Gastroesophageal sphincter (tissue), 4 donors: ENCODE measurements at places on chromosomes 13 and 19.

DNA sequence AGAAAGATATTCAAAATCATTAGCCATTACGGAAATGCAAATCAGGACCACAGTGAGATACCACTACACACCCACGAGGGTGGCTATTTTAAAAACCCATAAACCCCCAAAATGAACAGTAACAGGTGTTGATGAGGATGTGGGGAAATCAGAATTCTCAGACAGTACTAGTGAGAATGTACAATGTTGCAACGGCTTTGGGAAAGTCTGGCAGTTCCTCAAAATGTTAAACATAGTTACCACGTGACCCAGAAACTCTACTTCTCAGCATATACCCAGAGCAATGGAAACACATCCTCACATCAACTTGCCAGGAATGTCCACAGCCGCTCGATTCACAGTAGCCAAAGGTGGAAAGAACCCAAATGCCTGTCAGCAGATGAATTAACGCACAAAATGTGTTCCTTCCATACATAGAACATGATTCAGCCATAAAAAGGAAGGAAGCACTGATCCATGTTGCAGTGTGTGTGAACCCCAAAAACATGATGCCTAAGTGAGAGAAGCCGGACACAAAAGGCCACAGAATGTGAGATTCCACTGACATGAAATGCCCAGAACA lies 7.0 kb downstream of the PLVAP start:
- H3K36me3 ChIP-seq: no peaks in the 10 kb centered on the region
- peak; percentile 67 for ATAC-seq
- H3K27ac ChIP-seq: no peak overlapping the region
- H3K4me1 ChIP-seq: no peaks in the 10 kb centered on the region

DNA sequence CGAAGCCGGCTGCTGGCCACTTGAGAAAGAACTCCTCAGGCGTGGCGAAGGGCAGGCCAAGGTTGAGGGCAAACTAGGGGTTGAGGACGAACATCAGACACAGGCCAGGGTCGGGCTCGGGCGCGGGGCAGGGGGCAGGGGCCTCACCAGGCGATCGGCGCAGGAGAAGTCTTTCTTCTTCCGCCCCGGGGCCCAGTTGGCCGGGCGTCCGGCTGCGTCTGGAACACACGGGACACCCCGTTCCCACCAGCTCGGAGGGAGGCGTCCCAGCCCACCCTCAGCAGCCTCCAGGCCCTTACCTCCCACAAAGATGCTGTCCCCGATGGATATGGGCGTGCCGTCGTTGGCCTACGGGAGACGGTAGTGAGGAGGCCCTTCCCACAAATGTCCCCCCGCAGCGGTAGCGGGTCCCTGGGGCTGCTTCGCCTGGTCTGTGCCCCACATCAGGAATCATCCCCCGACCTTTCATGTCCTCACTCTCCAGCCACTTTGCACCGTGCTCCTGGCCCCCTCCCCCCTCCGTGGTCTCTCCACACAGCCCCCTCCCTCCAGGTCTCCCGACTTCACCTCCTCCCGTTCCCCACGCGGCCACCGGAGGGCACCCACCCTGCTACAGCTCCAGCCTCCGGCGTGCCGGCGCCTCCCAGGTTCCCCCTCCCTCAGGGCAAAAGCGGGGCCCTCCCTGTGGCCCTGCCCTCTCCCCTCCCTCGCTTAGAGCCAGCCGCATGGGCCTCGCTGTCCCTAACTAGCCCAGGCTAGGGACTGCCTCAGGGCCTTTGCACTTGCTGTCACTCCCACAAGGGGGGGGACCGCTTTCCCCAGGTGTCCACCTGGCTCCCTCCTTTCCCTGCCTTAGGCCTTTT lies 4.8 kb downstream of the PNKP start:
- H3K36me3 ChIP-seq: peaks cover 69% of the 10 kb centered on the region
- H3K27ac ChIP-seq: no peak overlapping the region
- ATAC-seq: no peak
- H3K4me1 ChIP-seq: peaks cover 55% of the 10 kb centered on the region
- H3K27me3 ChIP-seq: no peaks in the 10 kb centered on the region
- no peak overlapping the region for H3K4me3 ChIP-seq

DNA sequence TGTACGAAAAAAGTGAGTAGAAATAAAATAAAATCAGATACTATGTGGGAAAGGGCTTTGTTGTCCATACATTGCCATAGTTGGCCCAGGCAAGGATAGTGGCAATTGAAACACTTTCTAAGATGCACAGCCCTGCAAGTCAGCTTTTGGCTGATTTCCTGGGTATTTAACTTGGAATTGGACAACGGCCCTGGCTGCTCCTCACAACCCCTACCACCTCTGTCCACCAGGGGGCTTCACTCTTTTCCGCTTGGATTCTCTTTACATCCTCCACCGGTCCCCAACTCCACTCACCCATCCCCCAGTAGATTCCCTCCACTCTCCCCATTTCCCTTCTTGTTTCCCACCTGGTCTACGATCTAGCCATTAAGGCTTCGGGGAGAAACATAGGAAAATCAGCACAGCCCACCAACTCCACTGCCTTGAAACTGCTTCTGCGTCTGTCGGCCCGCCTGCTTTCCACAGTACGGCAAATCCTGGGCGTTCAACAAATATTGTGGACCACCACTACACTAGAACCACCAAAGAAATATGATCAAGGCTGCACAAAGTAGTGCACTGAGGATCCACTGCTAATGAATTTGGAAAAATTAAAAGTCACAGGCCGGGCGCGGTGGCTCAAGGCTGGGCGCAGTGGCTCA lies 48.6 kb upstream of the GTF3A start:
- no peak overlapping the region for H3K27ac ChIP-seq
- H3K4me3 ChIP-seq: no peak overlapping the region
- peaks cover 16% of the 10 kb centered on the region for H3K4me1 ChIP-seq
- H3K27me3 ChIP-seq: peaks cover 34% of the 10 kb centered on the region
- no peak for ATAC-seq

- H3K27ac ChIP-seq: peak overlapping the region; percentile 99
- H3K36me3 ChIP-seq: no peaks in the 10 kb centered on the region
- ATAC-seq: peak; percentile 32
- peak overlapping the region; percentile 90 for H3K4me3 ChIP-seq
- peaks cover 51% of the 10 kb centered on the region for H3K4me1 ChIP-seq
These were observed 821 bp downstream of the TDRD3 start for GRCh38 chr13:60397704-60398378.

DNA sequence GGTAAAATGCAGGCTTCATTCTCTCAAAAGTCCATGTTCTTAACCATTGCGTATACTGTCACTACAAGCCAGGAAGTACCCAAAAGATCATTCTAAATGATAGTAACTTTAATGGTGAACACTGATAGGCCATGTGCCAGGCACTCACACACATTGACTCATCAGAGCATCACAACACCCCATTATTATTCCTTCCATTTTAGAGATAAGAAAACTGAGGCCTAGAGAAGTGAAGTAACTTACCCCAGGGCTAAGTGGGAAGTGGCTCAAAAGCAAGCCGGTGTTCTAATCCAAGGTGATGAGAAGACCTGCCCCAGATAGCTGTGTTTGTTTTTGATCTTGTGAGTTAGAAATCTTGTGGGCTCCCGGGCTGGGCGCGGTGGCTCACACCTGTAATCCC lies 1.4 kb upstream of the PHLDB3 start:
- H3K36me3 ChIP-seq: peaks cover 42% of the 10 kb centered on the region
- no peak overlapping the region for H3K4me3 ChIP-seq
- peaks cover 33% of the 10 kb centered on the region for H3K4me1 ChIP-seq
- ATAC-seq: no peak
- no peak overlapping the region for H3K27ac ChIP-seq
